ENCODE measurements at places on chromosomes 6 and 20.
A peak's percentile ranks its signal among the peaks of the same experiment; 100 is the strongest.

DNA sequence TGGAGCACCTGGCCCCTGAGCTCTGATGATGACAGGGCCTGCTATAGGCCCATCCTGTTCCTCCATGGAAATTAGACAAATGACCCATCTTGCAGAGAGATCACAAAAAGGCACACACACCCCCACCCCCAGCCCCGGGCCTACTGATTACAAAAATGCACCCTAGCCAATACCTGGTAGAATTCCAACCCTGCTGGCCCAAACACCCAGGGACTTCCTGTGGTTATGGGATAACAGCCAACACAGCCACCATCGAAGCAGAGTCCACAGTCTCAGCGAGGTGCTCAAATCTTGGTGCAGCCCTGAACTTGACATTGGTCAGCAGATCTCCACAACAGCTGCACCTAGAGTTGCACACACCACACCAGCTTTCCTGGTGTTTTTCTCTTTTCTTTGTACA is 17.0 kb downstream of the NCR2 start:
- DNase-seq, result no peak

- no peak for DNase-seq
These were observed 1.2 kb downstream of the TCFL5 start for GRCh38 chr20:62860391-62860923.

GRCh38 chr6:75460681-75461080 is 32.9 kb downstream of the FILIP1 start:
- DNase-seq, result no peak

DNA sequence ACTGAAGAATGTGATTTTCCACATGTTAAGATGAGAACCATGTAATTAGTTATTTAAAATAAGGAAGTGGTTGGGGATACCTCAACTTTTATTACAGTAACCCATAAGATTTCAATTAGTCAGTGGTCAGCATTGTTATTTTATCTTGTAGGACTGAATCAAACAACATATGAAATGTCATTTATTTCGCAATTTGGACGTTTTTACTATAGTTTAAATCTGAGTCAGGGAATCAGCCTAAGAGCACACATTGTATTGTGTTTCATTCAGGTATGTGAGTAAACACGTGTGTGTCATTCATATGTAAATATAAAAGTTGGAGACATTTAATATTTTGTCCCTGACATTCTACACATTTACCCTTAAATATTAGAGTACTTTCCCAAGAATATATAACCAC is 1418.7 kb downstream of the GRIK2 start:
- no peak for DNase-seq

DNA sequence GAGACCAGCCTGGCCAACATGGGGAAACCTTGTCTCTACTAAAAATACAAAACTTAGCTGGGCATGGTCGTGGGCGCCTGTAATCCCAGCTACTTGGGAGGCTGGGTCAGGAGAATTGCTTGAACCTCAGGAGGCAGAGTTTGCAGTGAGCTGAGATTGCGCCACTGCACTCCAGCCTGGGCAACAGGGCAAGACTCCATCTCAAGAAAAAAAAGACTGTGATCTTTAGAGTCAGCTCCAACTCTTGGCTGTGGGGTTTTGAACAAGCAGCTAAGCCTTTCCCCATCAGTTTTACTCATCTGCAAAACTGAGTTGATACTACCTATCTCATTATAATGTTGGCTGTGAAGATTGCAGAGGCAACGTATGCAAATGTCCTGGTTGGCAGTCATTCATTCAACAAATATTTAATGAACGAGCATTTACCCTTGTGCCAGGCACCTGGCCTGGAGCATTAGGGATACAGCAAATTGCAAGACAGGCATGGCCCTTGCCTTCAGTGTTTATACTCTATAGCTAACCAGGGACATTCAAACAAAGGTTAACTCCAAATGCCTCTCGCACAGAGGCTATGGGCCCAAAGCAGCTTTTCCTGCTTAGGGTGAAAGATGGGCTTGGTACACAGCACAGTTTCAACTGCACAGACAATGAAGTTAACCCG is 37.8 kb downstream of the ILRUN start:
- DNase-seq, result peak; percentile 94

GRCh38 chr6:121319112-121319553 is 15.1 kb downstream of the TBC1D32 start:
- DNase-seq, result no peak

DNA sequence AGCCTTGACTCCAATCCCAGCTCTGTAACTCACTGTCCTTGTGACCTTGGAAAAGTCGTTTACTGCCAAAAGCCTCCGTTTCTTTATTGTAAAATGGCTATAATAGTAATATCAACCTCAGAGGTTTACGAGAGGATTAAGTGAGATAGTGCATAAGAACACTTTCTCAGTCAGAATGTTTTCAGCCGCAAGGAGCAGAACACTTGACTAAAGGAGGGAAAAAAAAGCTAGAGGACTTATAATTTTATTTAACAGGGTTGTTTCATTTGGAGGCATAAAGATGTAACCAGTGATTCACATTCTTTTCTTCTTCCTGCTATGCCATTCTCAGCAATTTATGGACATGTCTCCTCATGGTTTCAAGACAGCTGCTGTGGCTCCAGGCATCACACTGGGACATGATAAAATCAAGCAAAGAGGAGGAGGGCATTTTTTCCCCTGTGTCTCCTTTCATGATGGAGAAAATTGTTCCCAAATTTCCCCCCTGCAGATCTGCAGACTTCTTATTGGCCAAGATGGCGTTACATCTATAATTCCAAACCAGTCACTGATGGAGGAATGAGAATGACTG is 143.0 kb upstream of the PTPN1 start:
- DNase-seq, result no peak

- no peak for DNase-seq
These were observed 14.4 kb downstream of the GSS start for GRCh38 chr20:34941226-34941625.

DNA sequence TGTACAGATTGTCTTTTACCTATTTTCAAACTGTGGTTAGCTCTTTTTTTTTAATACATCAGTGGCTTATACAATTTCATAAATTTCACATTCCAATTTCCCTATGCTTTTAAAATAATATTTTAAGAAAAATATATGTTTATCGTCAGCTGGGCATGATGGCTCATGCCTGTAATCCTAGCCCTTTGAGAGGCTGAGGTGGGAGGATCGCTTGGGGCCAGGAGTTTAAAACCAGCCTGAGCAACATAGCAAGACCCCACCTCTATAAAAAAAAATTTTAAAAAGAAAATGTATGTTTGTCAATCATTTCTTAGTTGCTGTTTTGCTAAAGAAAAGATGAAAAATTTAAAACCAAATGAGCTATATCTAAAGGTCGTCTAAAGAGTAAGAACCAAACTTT is 3.4 kb downstream of the GJA1 start:
- no peak for DNase-seq

DNA sequence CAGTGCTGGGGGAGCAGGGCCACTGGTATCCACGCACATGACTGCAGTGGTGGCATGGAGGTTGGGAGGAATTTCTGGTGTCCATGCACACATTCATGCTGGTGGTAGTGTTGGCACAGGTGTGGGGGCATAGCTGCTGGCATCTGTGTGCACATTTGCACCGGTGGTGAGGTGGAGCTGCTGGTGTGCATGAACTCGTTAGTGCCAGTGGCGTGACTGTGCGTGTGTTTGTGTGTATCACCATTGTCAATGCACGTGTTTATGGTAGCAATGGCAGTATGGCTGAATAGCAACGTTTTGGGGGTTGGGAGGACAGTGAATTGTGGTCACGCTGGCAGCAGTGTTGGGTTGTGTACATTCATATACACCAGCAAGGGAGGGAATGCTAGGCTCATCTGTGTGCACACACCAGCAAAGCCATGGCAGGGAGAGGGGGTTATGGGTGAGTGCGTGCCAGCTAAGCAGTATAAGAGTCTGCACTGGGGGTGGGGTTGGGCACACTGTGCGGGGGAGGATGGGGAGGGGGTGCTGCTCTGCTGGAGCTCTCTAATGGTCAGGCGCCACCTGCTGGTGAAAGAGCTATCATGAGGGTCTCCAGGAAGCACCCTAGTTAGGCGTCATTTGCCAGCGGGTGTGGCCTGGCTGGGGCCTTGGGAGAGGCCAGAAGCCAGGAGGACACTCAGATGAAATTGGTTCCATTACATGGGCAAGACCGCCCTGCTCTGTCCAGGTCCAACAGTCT is 626.1 kb upstream of the ID4 start:
- no peak for DNase-seq

- no peak for DNase-seq
These were observed 50.9 kb upstream of the TAB2 start for GRCh38 chr6:149266659-149267058.

DNA sequence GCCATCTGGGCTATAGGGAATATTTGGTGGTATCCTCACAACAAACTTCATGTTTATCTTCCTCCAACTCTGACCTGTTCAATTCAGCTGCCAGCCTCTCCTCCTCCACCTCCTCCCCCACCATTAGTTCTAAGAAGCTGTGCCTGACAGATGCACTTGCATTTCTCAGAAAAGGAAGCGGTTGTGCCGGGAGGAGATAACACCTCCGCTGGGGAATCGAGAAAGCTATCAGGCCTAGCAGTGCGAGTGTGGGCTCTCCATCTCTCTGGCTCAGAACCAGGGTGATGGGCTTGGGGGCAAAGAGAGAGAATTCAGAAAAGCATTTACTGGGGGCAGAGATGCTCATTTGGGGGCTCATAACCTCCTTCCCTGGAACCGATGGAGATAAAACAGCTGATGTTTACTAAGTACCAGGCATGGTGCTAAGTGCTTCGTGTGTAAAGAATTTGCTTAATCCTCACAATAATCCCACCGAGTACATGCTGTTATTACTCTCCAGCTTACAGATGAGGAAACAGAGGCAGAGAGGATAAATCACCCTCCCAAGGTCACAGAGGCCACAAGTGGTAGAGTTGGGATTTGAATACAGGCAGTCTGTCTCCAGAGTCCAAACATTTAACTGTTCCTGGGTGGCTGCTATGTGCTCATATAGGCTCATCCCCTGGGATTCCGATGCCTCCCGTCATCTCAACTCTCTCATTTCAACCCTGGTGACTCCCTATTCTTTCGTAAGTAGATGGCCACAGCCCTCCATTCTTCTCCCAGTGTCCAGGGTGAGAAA is 38.3 kb downstream of the COX4I2 start:
- DNase-seq, result no peak

DNA sequence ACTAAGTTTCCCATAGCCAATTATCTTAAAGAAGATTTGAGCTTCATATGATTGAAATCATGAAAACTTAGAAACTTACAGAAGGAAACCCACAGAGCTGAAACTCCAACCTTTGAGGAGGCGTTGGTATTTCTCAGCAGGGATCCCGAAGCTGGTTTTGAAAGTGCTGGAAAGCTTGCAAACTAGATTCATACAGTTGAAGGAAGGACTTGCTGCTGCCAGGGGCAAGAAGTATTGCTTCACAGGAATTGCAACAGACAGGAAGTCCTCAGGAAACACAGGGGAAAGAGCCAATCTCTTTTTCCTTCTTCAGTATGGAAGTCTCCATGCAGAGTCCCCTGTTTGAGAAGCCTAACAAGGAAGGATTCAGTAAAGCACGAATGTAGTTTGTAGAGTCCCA is 419.7 kb downstream of the CD109 start:
- DNase-seq, result no peak

GRCh38 chr6:123276546-123276980 is 280.5 kb downstream of the CLVS2 start:
- no peak for DNase-seq

- DNase-seq, result no peak
These were observed 37.5 kb downstream of the SNX9 start for GRCh38 chr6:157860505-157860991.

- no peak for DNase-seq
These were observed 142.6 kb downstream of the MRPL14 start for GRCh38 chr6:43984442-43985321.

DNA sequence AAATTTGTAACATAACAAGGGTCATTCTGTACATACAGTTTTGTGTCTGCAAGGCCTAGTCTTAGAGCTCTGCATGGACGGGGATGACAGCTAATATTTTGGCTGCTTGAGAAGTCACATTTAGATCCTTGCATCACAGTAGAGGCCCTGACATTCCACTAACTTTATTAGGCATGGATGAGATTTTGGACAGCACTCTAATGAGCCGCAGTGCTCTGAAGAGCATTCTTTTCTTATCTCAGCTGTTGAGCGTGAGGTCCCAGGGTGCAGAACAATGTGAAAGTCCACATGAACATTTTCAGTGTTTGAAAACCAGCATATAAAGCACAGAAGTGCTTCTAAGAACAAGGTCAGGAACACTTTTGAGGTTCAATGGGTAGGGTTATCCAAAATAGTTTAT is 58.9 kb downstream of the IPCEF1 start:
- DNase-seq, result no peak

- DNase-seq, result peak; percentile 21
These were observed 145.9 kb upstream of the OLIG3 start for GRCh38 chr6:137640086-137640485.

DNA sequence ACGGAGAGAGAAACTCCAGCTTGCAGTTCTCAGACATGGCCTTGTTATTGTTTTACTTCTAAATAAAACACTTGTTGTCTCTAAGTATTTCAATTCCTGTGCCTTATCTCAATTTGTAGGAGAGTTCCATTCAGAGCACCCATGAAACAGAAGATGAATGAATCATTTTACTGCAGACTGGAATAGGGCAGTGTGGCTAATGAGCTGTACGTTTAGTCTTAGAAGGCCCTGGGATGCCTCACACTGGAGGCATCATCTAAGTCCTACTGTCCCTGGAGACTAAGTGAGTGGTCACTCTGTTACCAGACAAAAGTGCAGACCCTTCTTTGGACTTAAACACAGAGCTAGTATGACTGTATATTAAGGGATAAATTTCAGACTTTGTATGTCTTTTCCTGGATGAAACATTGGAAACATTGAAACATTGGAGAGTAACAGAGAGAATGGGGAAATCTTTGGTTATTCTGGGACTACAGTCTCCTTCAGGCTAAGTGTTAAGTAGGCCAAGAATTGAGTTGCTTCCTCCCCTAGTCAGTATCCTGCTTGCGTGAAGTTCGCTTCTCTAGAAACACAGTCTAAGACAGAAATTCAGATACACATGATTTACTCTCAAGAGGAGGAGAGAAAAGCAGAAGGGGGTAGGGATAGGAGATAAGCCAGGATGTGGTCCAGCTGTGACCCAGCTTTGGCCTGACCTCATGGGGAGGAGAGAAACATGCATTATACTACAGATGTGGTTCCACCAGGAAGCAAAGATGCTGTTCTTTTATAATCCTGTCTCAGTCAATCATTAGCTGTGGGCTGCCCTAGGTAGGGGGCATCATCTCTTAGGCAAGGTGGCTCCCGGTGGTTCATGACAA is 167.4 kb upstream of the BMP2 start:
- no peak for DNase-seq

GRCh38 chr6:145891565-145891964 is 72.6 kb downstream of the SHPRH start:
- DNase-seq, result no peak

GRCh38 chr6:6704103-6705060 is 115.9 kb downstream of the LY86 start:
- DNase-seq, result no peak

GRCh38 chr6:32844839-32845383 is 1.1 kb upstream of the PSMB8 start:
- DNase-seq, result no peak

DNA sequence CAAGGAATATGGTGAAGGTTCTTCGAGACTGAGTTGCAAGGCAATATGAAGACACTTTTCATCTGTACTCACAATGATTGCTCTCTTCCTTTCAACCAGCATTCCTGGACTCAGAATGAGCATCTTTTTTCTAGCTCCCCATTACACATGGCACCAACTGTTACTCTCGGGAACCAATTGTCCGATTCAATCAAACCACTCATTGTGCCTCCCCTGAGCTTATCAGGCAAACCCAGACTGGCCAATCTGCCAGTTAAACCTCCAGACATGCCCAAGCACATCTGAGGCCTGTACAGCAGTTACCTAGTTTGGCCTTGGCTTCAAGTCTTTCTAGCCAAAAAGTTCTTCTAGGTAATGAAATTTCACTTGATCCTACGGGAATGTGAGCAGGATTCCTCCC is 164.1 kb downstream of the ID4 start:
- DNase-seq, result no peak

All from NCI-H526 treated with DMSO at 0.1 percent for 48 hours (cell line).